Activated CD4-positive, CD25-positive, alpha-beta regulatory T cell (primary cell): ENCODE measurements at places on chromosomes 6 and 20.

DNA sequence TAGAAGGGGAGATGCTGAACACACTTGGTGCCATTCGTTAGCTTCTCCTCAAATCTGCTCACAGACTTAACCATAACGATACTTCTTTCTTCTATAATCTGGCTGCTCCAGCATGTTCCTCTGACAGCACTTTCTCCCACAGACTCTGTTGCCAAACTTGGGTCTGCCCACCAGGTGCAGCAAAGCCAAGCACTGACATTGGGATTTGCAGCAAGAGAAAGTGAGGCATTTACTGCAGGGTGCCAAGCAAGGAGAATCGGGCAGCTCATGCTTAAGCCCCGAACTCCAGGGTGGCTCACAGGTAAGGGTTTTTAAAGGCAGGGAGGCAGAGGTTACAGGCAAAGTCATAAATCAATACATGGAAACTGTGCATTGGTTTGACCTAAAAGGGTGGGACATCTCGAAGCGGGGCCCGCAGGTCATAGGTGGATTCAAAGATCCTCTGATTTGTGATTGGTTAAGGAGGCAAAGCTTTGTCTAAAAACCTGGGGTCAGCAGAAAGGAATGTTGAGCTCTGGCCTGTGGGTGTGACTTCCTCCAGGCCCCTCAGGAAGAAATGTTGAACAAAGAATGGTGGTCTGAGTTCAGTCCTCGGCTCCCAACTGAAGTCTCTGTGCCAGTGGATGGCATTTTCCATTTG lies 25.1 kb upstream of the PNPLA1 start:
- DNase-seq = no peak

- DNase-seq = no peak
Measured at GRCh38 chr20:33165416-33166055, 2.4 kb upstream of the BPIFA2 start.

- DNase-seq = no peak
Measured at GRCh38 chr20:10469056-10469455, 34.0 kb downstream of the SLX4IP start.

GRCh38 chr6:92848459-92848858 lies 570.9 kb downstream of the EPHA7 start:
- no peak for DNase-seq

GRCh38 chr6:125802943-125803377 lies 12.2 kb downstream of the NCOA7 start:
- no peak for DNase-seq

- DNase-seq = no peak
Measured at GRCh38 chr20:63531686-63532448, 5.3 kb downstream of the PTK6 start.

- no peak for DNase-seq
Measured at GRCh38 chr6:35503534-35503933, 6.7 kb upstream of the TEAD3 start.

GRCh38 chr20:11918391-11918845 lies 725 bp downstream of the BTBD3 start:
- DNase-seq = no peak

DNA sequence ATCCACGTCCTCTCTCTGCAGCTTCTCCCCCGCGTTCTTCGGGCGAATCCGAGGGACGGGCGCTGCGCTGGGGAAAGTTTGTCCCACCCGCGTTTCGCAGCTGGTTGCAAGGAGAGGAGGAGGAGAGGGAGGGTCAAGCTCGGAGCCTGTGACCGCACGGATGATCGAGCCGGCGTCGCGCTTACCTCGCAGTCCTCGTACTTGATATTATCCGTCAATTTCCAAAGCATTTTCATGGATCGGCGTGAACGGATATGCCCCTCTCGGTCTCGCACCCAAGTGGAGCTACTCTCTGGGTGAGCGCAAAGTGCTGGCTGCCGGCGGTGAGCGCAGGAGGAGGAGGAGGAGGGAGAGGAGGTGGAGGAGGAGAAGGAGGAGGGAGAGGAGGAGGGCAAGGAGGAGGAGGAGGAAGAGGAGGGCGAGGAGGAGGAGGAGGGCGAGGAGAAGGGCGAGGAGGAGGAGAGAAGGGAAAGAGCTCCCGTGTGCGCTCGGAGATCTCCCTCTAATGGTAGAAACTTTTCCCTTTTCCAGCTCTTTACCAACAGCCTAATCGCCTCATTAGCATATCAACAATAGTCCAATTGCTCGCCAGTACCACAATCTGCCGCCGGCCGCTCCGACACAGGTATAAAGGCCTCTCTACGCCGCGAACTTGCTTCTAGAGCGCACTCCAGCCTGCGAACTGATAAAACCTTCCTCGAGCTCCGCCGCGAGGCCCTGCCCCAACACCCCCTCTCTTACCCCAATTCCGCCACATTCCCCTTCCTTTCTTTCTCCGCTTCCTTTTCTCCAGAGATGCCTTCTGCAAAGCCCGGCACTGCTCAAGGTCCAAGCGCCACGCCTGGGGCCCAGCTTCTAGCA lies at the start of gene TFAP2A:
TSS of gene TFAP2A (minus strand) at position 319 of the 861 bp plus-strand sequence. CDS start at position 236, 83 bp downstream.
- DNase-seq = no peak

DNA sequence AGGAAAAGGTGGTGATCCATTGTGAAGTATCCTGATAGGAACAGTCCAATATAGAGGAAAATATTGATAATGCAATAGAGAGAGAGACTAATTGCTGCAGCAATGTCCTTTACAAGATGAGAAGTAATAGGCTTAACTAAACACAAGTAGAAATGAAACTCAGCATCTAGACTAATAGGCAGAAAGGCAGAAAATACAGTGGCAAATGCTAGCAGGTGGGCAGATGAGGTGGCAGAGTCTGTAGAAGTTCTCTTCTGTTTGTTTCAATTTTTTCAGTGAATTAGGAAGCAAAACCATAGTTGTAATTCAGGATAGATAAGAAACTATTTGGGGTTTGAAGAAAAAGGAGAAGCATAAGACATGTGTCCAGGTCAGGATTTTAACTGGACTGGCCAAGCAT lies 236.7 kb upstream of the HS3ST5 start:
- DNase-seq = no peak

GRCh38 chr20:58551631-58552030 lies 36.4 kb upstream of the APCDD1L start:
- no peak for DNase-seq

GRCh38 chr20:63356931-63357879 lies 3.9 kb downstream of the CHRNA4 start:
- DNase-seq = no peak

DNA sequence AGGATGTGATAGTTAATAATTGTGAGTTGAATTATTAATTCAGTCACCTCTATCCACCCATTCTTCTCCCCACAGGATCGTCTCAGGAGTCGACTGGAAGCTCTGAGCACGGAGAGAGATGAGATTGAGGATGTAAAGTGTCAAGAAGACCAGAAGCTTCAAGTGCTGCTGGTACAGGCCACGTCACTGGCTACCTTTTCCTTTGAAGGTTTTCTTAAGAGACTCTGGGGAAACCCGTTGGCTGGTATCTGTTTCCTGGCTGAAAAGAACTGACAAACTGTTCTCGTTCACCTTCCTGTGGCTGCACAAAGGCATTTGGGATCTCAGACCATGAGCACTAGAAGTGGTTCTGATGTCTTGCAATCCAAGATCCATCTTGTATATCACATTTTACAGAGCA lies 3.8 kb downstream of the TRIM15 start:
- DNase-seq = no peak

DNA sequence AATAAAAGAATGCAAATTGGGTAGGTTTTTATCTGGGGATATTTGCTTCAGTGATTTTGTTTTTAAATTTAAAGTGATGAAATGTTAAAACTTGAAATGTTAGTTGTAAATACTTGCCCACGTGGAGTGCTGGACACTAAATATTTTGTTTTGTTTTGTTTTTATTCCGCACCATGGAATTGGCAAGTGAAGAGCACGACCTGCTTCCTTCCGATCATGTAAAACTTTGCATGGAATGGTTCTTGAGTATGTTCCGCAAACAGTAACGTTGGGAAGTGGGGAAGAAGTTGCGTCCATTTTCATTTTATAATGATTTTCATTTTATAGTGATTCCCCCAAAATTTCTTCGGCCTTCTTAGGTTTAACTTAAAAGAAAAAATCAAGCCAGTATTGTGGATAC lies 765 bp downstream of the IRAK1BP1 start:
- DNase-seq = no peak

DNA sequence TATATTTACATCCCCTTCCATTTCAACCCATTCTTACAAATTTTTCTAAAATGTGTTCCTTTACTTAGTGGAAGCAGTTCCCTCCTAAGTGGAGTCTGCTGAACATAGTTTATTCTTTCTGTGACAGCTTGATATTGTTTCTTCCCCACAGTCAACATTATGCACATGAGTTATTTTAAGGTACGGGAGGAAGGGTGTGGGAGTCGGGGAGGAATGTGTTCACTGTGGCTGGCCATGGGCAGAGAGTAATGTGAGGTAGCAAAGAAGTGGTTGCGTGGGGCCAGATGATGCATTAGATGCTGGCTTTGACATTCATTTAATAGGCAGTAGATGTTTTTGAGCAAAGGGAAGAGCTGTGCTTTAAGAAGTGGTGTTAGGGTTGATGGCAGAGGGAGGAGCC lies 98.5 kb downstream of the ARMC2 start:
- DNase-seq = no peak

- DNase-seq = no peak
Measured at GRCh38 chr6:140460267-140460666, 1085.8 kb upstream of the CITED2 start.
